NCI-H2029 treated with DMSO at 0.1 percent for 48 hours (cell line): ENCODE measurements at places on chromosomes 3 and 15.
A peak's percentile ranks its signal among the peaks of the same experiment; 100 is the strongest.

GRCh38 chr3:56783644-56784447 is 17.9 kb downstream of the ARHGEF3 start:
- DNase-seq = no peak

GRCh38 chr3:38049358-38050126 is 10.5 kb downstream of the DLEC1 start:
- DNase-seq = no peak

GRCh38 chr3:43389388-43390254 is 103.3 kb downstream of the SNRK start:
- no peak for DNase-seq

GRCh38 chr3:143875546-143875945 is 27.3 kb upstream of the SLC9A9 start:
- DNase-seq = no peak

- DNase-seq = no peak
These were observed 9.3 kb upstream of the NR2E3 start for GRCh38 chr15:71800835-71801745.

- no peak for DNase-seq
These were observed 4.4 kb downstream of the DALRD3 start for GRCh38 chr3:49013738-49014660.

DNA sequence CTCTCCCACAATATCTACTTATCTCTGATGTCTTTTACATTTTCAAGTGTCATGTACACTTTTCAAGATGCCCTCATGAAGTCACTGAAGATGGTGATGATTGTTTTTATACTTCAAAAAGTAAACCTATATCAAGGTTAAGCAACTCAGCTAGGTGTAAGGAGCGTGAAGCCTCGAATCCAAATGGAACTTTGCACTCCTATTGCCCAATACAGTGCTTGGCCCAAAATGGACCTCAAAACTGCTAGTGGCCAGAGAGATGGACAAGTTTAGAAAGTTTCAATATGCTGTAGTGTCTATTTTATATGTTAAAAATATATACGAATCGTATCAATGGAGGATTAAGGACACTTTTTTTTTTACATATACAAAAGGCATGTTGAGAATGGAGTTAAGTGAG is 167.7 kb downstream of the CHL1 start:
- DNase-seq = no peak

DNA sequence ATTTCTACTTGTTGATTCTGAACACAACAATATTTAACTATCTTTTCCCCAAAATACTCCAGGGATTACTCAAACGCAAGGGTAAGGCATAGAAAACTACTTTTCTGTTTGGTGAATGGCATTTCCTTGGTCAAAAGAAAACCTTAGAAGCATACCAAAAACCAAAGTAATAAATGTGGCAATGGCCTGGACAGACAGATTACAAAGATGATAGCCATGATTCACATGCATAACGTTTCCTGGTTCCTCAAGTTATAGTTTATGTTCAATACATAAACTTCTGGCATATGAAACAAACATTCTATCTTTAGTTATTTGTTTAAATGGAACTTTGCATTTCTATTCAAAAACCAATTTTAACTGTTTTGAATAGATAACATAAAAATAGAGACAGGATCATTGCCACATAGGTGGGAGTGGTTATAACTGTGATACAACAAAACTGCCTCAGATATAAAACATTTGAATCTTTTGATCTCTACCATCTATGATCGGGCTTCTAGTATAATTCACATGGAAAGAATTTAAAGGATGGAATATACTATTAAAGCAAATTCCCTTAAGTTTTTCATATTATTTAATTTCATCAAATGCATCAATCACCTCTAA is 32.1 kb downstream of the FOXP1 start:
- DNase-seq = no peak

DNA sequence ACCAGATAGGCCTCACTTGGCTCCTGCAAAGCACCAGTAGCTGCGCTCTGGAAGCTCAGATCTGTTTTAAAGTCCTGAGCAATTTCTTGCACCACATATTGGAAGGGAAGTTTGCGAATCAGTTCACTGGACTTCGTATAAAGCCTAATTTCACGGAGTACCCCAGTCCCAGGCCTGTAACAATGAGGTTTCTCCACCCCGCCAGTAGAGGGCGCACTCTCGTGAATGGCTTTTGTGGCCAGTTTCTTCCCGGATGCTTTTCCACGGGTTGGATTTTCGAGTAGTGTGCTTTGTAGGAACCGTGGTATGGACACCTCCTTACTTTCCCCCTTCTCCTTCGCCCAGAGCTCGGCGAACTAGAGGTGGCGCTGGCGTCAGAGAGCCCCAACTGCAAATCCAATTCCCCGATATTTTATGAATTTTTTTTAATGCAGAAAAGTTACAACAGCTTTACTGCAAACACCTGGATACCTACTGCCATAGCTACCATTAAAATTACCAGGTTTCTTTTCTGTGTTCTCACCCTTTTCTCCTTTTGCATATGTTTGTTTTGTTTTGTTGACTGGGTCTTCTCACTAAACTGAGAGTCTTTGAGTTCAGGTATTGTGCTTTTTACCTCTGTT is 13.3 kb downstream of the RARB start:
- no peak for DNase-seq

GRCh38 chr15:90018216-90018831 is 17.2 kb downstream of the ZNF710 start:
- DNase-seq = no peak

GRCh38 chr3:117238806-117239205 is 529.2 kb downstream of the TUSC7 start:
- DNase-seq = peak; percentile 25

DNA sequence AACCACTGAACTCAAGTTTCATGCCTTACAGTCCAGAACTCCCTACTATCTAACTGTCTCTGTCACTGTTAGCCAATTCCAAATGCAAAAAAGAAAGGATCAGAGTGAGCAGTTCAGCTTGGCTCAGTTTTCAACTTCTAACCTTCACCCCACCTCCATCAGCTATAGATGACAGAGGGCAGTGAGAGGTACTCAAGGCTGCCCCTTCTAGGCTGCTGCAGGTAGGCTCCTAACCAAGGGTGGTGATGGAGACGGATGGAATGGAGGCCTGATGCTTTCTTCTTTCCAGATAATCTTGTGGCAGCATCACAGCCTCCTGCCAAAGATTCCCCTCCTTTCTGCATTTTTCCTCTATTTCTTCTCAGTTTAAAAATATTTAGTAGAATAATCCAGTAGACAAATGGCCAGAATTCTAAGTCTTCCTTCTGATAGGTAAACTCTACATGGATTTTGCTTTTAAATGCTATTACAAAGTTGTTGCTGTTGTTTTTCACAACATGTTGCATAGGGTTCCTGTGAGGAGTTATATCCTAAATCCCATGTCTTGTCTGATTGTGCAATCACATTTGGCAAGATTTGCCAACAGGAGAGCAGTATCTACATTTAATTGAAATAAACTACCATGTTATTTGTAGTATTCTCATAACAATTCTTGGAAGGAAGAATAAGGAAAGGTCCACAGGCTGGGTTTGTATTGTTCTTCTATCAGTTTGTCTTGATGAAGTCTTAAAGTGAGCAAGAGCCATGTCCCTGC is 301.6 kb upstream of the TRIM42 start:
- DNase-seq = no peak

- no peak for DNase-seq
These were observed 97.3 kb downstream of the TOP2B start for GRCh38 chr3:25567388-25567787.

- DNase-seq = no peak
These were observed 6.4 kb upstream of the STRA6 start for GRCh38 chr15:74208901-74209559.

DNA sequence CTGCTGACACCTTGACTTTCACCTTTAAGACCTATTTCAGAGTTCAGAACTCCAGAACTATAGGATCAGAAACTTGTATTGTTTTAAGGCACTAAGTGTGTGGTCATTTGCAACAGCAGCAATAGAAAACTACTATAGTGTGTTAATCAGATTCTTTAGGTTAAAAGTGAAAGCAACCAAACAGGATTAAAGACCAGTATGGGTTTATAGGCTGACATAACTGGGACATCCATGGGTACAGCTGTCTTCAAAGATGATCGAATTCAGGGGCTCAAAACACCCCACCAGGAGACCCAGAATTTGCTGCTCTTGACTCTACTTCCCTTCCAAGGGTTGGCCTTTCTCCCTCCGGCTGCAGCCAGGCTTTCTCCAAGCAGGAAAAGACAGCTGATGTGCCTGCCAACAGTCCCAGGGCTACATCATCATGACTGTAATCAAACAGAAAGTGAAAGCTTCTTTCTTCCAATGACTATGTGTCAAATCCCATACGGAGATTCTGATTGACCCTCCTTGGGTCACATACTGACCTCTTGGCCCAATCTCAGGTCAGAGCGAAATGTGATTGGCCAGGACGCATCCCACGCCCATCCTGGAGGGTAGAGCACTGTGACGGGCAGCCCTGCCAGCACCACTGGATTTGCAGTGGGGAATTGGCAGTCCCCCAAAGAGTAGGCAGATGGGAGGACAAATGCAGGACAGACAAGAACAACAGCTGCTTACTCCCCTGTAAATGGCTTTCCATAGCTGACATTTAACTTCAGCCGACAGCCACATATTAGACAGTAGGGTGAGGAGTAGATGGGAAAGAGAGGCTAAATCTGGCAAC is 51.4 kb upstream of the RNF7 start:
- DNase-seq = peak; percentile 70

DNA sequence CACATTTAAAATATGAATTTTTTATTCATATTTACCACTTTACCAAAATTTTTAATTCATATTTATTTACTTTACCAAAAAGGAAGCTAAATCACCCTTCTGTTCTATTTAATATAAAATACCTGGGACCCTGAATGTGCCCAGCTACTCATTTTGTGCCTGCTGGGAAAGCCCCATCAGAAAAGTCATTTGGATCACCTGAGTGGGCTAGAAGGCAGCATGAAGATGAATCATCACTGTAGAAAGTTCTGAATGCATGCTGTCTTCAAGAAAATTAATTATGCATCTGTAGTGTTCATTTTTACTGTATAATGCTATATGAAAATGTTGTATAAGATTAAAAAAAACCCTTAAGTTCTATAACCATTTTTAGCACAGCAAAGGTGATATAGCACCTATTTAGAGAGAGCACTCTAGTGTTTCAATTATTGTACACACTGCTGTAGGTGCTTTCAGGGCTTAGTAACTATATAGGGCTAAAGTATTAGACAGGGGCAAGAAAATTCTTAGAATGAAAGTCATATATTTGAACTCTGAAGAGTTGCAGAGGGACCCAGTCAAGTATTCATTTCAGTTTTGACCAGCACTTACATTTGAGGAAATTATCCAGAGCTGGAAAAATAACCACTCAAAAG is 175.1 kb downstream of the NFKBIZ start:
- DNase-seq = no peak

GRCh38 chr3:58568572-58569286 is 8.5 kb downstream of the FAM107A start:
- DNase-seq = peak; percentile 15

GRCh38 chr3:52435246-52436101 is 9.4 kb downstream of the SEMA3G start:
- no peak for DNase-seq

DNA sequence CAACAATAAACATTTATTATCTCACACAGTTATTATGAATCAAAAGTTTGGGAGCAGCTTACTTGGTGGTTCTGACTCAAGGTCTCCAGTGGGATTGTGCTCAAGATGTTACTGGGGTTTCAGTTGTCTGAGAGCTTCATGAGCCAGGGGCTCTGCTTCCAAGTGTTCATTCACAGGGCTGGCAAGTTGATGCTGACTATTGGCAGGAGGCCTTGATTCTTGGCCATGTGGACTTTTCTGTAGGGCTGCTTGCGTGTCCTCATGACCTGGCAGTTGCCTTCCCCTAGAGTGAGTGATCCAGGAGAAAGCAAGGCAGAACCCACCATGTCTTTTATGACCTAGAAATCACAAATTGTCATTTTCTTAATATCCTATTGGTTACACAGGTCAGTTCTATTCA is 87.2 kb upstream of the TNFAIP8L3 start:
- DNase-seq = no peak

DNA sequence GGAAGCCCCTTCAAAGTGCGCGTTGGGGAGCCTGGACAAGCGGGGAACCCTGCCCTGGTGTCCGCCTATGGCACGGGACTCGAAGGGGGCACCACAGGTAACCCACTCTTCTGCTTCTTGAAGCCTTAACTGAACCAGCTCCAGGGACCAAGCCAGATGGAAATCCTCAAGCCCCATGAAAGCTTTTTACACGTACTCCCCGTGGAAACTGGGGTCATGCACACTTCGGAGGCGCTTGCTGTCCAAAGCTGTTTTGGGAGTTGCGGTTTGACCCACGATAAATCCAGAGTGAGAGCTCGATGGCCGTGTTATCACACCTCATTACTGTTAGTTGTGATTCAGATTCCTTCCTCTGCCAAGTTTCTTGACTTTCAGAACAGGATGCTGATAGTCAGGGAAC is 47.5 kb downstream of the DNASE1L3 start:
- no peak for DNase-seq

GRCh38 chr15:57506422-57506821 is 85.3 kb upstream of the MYZAP start:
- DNase-seq = no peak

GRCh38 chr15:100236981-100237720 is 104.6 kb downstream of the ADAMTS17 start:
- DNase-seq = no peak

GRCh38 chr15:35071106-35071505 is 14.0 kb downstream of the NANOGP8 start:
- DNase-seq = no peak

DNA sequence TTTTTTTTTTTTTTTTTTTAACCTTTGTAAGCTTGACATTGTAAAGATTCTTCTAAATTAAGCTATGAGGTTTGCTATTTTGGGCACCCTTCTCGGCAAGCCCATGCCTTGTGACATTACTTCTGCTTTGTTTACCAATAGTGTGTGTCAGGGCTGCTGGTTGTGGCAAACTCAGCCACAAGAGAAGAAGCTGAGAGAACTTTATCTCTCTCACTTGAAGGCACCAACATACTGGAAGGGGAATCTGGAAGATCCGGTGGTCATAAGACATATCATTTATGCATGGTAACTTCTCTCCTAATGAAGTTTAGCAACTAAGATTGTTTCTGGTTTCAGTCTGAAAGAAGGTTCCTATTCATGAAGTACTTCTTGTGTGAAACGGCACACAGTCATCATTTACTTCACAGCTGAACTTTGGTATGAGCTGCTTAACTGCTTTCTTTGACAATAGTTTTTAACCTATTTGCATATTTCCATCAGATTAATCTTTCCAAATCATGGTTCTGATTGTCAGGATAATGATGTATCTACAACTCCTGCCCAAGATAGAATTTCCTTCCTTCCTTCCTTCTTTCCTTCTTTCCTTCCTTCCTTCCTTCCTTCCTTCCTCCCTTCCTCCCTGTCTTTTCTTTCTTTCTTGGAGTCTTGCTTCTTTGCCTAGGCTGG is 189.3 kb downstream of the NFKBIZ start:
- no peak for DNase-seq

- no peak for DNase-seq
These were observed 495.1 kb upstream of the SGO1 start for GRCh38 chr3:20680990-20681628.

DNA sequence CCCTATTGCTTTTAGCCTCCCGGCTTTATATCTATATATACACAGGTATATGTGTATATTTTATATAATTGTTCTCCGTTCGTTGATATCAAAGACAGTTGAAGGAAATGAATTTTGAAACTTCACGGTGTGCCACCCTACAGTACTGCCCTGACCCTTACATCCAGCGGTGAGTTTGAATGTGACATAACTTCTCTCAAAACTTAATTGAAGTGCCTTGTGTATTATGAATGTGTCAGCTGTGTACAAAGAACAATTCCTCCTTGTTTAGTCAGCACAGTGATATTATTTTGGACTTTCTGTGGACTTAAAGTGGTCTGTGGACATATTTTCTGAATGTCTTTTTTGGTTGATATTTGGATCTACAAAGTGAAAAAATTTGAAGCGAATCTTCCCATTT is 220 bp downstream of the TP63 start:
- no peak for DNase-seq
